ENCODE measurements at places on chromosomes 4 and X. TPM values are rescaled to one million over a fixed set of nuclear protein-coding genes. Genes with fewer than 3 reads are reported as not detected.

The EGFL6 gene
- 0.26 TPM for total RNA-seq

The NUDT11 gene
- total RNA-seq = 6.1 TPM

The PORCN gene
- 46.2 TPM for total RNA-seq

The IGFBP7 gene
- total RNA-seq = 92.9 TPM

The NPY1R gene
- total RNA-seq = 0.26 TPM

The ANXA10 gene
- total RNA-seq = 0.79 TPM

The CDX4 gene
- total RNA-seq = not detected

The MAGEB1 gene
- total RNA-seq = not detected

The LNX1 gene
- total RNA-seq = 1.6 TPM

The HSD17B13 gene
- total RNA-seq = not detected

The RHOH gene
- 0.53 TPM for total RNA-seq

The TCEAL2 gene
- total RNA-seq = not detected

The SLC38A5 gene
- total RNA-seq = 348 TPM

The TMEM150C gene
- 0.13 TPM for total RNA-seq

The GAGE12E gene
- not detected for total RNA-seq

The KIAA1210 gene
- total RNA-seq = not detected

The TLR10 gene
- not detected for total RNA-seq

The DGKK gene
- total RNA-seq = not detected

The KLHL4 gene
- 0.13 TPM for total RNA-seq

The DDIT4L gene
- total RNA-seq = 0.26 TPM

The SPANXN4 gene
- not detected for total RNA-seq

The SPACA5 gene
- total RNA-seq = not detected

The UGT2B11 gene
- not detected for total RNA-seq

The PCDH7 gene
- 12.1 TPM for total RNA-seq

The NEUROG2 gene
- not detected for total RNA-seq

The NMU gene
- 4.2 TPM for total RNA-seq

The UGT2B17 gene
- total RNA-seq = not detected

The NXF2 gene
- total RNA-seq = not detected

The RNF128 gene
- 32.1 TPM for total RNA-seq

The AADAT gene
- 0.64 TPM for total RNA-seq

The PLP1 gene
- total RNA-seq = not detected

The AWAT1 gene
- total RNA-seq = not detected

All from bronchial epithelial cell (primary cell).